Left ventricle myocardium inferior (tissue), 1 donor: ENCODE measurements at places on chromosomes 11 and 22. TPM values are rescaled to one million over a fixed set of nuclear protein-coding genes. Genes with fewer than 3 reads are reported as not detected.

DNA sequence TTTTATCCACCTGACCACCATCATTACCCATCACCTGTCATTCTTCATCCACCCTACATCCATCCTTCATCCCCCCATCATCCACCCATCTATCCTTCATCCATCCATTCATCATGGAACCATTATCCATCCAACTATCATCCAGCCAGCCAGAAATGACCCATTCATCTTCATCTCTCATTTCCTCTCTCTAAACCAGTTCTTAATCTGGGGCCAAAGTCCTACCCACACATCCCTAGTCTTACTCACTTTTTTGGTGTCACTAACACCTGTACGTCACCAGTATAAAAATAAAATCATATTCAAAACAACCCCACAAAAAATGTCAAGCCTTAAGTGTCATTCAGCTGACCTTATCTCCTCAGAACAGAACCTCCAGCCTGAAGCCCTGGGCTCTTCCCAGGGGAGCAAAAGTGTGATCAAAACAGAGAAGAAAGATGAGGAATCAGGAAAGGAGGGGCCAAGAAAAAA, 12.3 kb downstream of the SPI1 start:
- H3K4me3 ChIP-seq, result no peak overlapping the region
- H3K27ac ChIP-seq, result no peak overlapping the region
- no peaks in the 10 kb centered on the region for H3K27me3 ChIP-seq
- H3K36me3 ChIP-seq, result no peaks in the 10 kb centered on the region

Gene MYEOV
- not detected for total RNA-seq

Gene MCHR1
- 0.36 TPM for total RNA-seq

Gene OR6T1
- total RNA-seq, result not detected

DNA sequence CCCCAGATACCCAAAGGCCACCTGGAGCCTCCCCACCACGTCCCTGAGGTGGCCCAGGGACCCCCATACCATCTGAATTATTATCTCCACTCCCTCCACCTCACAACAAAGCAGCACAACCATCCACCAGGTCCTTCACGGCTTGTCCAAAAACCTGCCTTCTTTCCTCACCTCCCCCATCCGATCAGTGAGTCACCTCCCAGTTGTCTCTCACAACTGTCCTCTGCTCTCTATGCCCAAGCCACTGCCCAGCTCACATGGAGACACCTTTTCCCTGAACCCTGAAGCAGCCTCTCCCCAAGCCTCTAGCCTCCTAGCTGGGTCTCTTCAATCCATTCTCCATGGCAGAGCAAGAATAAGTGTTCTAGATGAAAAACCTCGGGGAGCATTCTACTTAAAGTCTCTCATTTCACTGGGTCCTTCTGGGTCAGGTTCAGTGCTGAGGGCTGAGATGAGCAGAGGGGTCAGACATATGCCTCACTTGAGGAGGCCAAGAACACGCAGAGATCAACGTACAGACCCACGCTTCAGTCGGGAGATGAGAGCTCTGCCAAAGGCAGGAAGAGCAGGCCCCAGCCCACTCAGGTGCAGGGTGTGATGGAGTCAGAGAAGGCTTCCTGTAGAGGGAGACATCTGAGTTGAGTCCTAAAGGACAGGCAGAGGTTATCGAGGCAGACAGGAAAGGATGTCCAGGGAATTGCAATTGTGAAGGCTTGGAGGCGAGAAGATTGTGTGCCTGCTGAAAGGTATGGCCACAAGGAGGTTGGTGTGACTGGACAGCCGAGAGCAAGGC, 74.7 kb downstream of the PDE2A start:
- no peak for DNase-seq
- no peak overlapping the region for H3K27ac ChIP-seq
- H3K4me3 ChIP-seq, result no peak overlapping the region
- peaks cover 9% of the 10 kb centered on the region for H3K4me1 ChIP-seq
- H3K36me3 ChIP-seq, result peaks cover 9% of the 10 kb centered on the region

Gene RASL10A
- 1.4 TPM for total RNA-seq

Gene PTPRCAP
- total RNA-seq, result 0.60 TPM

Gene BACE1
- 13.8 TPM for total RNA-seq

GRCh38 chr11:125605417-125605816, 12.8 kb downstream of the STT3A start:
- no peak overlapping the region for H3K4me3 ChIP-seq
- peaks cover 11% of the 10 kb centered on the region for H3K4me1 ChIP-seq
- H3K27ac ChIP-seq, result no peak overlapping the region
- DNase-seq, result no peak
- no peaks in the 10 kb centered on the region for H3K27me3 ChIP-seq

Gene CALCA
- not detected for total RNA-seq

GRCh38 chr22:20956258-20957101, 10.6 kb upstream of the AIFM3 start:
- H3K4me1 ChIP-seq, result peaks cover 30% of the 10 kb centered on the region
- H3K27me3 ChIP-seq, result peaks cover 3% of the 10 kb centered on the region
- H3K4me3 ChIP-seq, result peak overlapping the region; percentile 70
- DNase-seq, result no peak
- H3K27ac ChIP-seq, result no peak overlapping the region

Gene OR8D1
- total RNA-seq, result not detected

- DNase-seq, result peak; percentile 77
- no peaks in the 10 kb centered on the region for H3K36me3 ChIP-seq
- H3K4me1 ChIP-seq, result peaks cover 85% of the 10 kb centered on the region
- H3K27ac ChIP-seq, result peak overlapping the region; percentile 88
Measured at GRCh38 chr22:39174498-39175352, 22.2 kb upstream of the CBX7 start.

Gene MS4A6A
- 42.1 TPM for total RNA-seq

DNA sequence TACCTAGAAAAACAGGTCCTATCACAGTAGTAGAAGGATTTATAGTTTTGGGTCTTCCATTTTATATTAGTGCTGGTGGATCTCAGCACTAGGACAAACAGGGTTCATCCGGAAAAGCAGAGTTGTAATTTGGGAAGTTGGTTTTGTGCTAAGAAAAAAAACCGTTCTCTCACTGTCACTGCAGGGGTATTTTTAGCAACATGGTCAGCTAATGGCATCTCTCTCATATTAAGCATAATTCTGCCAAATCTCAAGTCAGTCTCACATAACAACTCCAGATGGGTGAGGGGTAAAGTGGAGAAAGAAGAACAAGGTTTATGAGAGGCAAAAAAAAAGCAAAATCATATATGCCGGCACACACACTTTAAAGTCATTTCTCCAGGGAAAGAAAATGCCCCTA, 51.6 kb upstream of the GDPD4 start:
- no peak for DNase-seq
- H3K36me3 ChIP-seq, result peaks cover 3% of the 10 kb centered on the region
- H3K4me1 ChIP-seq, result peaks cover 23% of the 10 kb centered on the region
- no peak overlapping the region for H3K4me3 ChIP-seq

DNA sequence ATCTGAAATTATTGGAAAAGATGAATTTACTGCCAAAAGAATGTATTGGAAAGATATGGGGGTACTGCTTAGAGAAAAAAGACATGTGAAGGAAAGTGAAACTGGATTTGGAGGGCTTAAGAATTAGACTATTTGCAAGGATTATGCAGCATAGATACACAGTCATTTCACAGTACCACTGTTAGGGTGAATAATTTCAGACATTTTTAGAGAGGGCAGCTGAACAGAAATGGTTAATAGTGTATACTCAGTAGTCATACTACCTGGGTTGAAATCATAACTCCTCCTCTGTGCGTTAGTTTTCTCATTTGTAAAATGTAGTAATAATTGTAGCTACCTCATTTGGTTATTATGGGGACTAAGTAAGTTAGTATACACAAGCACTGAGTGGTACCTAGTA, 33.0 kb downstream of the GAS2 start:
- H3K27me3 ChIP-seq, result no peaks in the 10 kb centered on the region
- peaks cover 20% of the 10 kb centered on the region for H3K4me1 ChIP-seq
- no peak overlapping the region for H3K27ac ChIP-seq
- no peaks in the 10 kb centered on the region for H3K36me3 ChIP-seq
- no peak overlapping the region for H3K4me3 ChIP-seq

Gene BCO2
- 169 TPM for total RNA-seq

DNA sequence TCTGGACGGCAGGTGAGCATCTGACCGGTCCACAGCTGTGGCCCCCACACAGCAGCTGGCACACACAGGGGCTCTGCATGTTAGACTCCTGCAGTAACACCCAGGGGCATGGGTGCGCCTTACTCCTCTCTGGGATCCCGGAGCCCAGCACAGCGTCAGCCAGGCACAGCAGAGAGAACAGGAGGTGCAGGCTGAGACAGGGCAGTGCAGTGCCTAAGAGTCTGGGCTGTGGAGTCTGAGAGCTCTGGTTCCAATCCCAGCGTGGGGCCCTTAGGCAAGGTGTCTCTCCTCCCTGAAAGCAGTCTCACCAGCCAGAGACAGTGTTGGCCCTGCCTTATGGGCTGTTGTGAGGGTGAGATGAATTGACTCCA, 2.3 kb downstream of the NUDT8 start:
- H3K4me3 ChIP-seq, result no peak overlapping the region
- peaks cover 42% of the 10 kb centered on the region for H3K4me1 ChIP-seq
- H3K27me3 ChIP-seq, result no peaks in the 10 kb centered on the region
- H3K27ac ChIP-seq, result peak overlapping the region; percentile 99
- H3K36me3 ChIP-seq, result no peaks in the 10 kb centered on the region

Gene OR4D5
- total RNA-seq, result not detected

GRCh38 chr11:73308961-73309919, 1.2 kb downstream of the ARHGEF17 start:
- peaks cover 73% of the 10 kb centered on the region for H3K4me1 ChIP-seq
- H3K36me3 ChIP-seq, result peaks cover 12% of the 10 kb centered on the region
- DNase-seq, result peak; percentile 92
- H3K27ac ChIP-seq, result peak overlapping the region; percentile 99
- H3K27me3 ChIP-seq, result no peaks in the 10 kb centered on the region

DNA sequence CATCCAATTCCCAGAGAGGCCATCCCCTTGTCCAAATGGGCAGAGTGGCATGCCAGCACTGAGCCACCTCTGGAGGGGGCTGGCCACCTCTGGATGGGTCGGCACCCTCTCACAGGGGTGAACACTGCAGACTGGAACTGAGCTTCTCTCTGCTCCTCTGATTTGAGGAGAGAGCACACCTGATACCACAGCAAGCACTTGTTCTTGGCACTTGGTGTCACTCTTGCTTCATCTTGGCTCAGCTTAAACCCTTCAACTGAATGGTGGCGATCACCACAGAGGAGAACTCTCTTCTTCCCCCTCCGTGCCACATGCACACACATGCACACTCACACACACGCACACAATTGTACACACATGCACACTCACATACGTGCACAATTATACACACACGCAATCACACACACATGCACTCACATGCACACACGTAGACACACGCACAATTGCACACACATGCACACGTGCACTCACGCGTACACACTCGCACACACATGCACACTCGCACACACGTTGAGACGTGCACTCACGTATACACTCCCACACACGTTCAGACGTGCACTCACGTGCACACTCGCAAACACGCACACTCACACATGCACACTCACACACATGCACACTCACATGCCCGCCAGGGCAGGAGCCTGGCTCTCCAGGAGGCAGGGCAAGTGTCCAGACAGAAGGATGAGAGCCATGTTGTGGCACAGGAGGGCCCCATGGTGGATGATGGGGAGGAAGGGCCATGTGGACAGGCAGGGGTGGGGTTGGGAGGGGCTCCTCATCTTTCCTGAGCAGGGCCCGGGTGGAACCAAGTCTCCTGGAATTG, 23.4 kb downstream of the OVOL1 start:
- no peaks in the 10 kb centered on the region for H3K4me1 ChIP-seq
- DNase-seq, result no peak
- no peak overlapping the region for H3K4me3 ChIP-seq
- H3K27me3 ChIP-seq, result peaks cover 37% of the 10 kb centered on the region
- no peak overlapping the region for H3K27ac ChIP-seq

Gene ANO9
- total RNA-seq, result 0.11 TPM

DNA sequence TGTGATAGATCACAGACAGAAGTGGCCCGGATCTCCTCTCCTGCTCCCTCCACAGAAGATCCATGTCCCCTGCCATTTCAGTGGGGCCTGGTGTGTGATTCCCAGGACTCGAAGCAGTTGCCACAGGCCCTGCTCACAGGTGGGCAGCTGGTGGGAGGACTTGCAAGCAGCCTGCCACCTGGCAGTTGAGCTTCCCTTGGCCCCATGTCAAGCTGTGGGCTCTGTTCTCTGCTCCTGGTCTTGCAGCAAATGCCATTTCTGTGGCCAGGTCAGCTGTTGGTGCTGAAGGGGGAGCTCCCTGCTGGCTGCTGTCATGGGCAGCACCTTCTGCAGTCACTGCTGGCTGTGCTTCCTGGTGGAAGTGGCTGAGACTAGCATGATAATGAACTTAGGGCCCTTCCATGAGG, 59.1 kb upstream of the SLC22A12 start:
- peaks cover 88% of the 10 kb centered on the region for H3K27me3 ChIP-seq
- H3K27ac ChIP-seq, result no peak overlapping the region
- no peaks in the 10 kb centered on the region for H3K4me1 ChIP-seq
- no peaks in the 10 kb centered on the region for H3K36me3 ChIP-seq

- peaks cover 93% of the 10 kb centered on the region for H3K4me1 ChIP-seq
- H3K27ac ChIP-seq, result peak overlapping the region; percentile 94
- peak overlapping the region; percentile 80 for H3K4me3 ChIP-seq
- peak; percentile 49 for DNase-seq
Measured at GRCh38 chr22:19719050-19719482, 4.3 kb upstream of the GP1BB start.

DNA sequence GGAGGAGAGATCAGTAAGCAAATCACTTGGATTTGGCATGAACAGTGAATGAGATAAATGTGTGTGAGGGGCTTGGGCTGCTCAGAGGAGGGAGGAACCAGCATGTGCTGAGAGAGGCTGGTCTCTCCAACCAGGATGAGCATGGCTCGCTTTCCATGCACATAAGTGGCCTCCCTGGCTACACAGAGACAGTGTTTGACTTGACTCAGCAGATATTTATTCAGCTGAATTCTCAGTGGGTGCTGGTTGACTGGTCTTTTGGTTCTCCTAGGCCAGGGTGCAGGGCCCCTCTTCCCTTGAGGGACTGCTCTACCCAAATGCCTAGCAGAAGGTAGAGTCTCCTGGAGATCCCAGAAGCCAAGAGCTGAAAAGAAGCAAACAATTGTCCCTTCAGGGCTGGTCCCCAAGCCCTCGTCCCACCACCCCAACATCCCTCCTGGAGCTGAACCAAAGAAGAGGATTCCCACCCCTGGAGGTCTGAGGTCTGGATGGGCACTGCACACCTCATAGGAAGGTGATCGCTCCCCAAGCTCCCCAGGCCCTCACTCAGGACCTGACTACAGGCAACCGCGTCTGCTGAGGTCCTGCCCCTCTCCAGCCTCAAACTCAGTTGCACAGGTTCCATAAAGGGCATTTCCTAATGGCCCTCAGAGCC, 3.3 kb upstream of the TRIM29 start:
- H3K4me3 ChIP-seq, result no peak overlapping the region
- no peak for DNase-seq
- no peaks in the 10 kb centered on the region for H3K36me3 ChIP-seq
- H3K27ac ChIP-seq, result no peak overlapping the region
- no peaks in the 10 kb centered on the region for H3K4me1 ChIP-seq
- peaks cover 86% of the 10 kb centered on the region for H3K27me3 ChIP-seq

Gene BARX2
- total RNA-seq, result not detected

DNA sequence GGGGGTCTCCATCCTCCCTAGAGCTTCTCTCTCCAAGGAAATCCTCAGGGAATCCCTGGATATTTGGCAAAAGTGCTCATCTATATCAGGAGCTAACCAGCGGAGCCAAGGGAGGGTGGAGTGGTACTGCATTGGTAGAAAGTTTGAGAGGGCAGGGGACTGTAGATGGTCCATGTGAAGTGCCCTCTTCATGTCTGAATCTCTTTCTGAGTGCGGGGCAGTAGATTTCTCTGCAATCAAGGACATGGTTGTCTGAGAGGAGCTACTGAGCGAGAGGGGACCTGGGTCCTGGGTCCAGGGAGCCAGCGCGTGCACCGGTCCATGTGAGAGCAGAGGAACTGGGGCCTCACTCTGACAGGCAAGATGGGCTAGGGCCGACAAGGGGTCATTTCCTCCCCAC, 701 bp downstream of the DIXDC1 start:
- H3K27ac ChIP-seq, result peak overlapping the region; percentile 86
- H3K4me1 ChIP-seq, result peaks cover 75% of the 10 kb centered on the region
- H3K36me3 ChIP-seq, result no peaks in the 10 kb centered on the region
- no peak for DNase-seq
